ENCODE measurements at places on chromosomes 3 and 15. TPM values are rescaled to one million over a fixed set of nuclear protein-coding genes. Genes with fewer than 3 reads are reported as not detected.

- DNase-seq = no peak
Observed at GRCh38 chr3:12438318-12438717, 46.0 kb upstream of the TSEN2 start.

GRCh38 chr3:120348065-120348990, 826 bp downstream of the LRRC58 start:
- peak; percentile 67 for DNase-seq

GP9 gene
- total RNA-seq = not detected

ASB14 gene
- not detected for total RNA-seq

DNA sequence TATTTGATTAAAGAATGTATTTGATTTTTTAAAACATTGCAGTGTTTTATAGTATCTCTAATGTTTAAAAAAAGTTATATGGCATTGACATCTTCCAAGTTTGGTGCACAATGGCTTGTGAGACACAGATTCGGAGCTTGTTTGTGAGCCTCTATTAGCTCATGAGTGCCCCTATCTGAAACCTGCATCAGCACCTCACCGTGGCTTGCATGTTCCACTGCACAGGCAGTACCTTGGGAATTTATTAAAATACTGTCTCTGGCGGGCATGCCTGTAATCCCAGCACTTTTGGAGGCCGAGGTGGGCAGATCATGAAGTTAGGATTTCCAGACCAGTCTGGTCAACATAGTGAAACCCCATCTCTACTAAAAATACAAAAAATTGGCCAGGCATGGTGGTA, 6.8 kb upstream of the RTP2 start:
- no peak for DNase-seq

IQCF5 gene
- not detected for total RNA-seq

- DNase-seq = no peak
Observed at GRCh38 chr3:3951071-3951470, 151.8 kb downstream of the LRRN1 start.

GRCh38 chr3:15769256-15769915, 28.4 kb downstream of the ANKRD28 start:
- DNase-seq = no peak

GRCh38 chr3:126665959-126666657, 11.2 kb upstream of the TXNRD3 start:
- no peak for DNase-seq

GRCh38 chr3:4746241-4746958, 232.8 kb upstream of the BHLHE40 start:
- no peak for DNase-seq

GRCh38 chr3:187327845-187328244, 36.3 kb upstream of the MASP1 start:
- no peak for DNase-seq

DNA sequence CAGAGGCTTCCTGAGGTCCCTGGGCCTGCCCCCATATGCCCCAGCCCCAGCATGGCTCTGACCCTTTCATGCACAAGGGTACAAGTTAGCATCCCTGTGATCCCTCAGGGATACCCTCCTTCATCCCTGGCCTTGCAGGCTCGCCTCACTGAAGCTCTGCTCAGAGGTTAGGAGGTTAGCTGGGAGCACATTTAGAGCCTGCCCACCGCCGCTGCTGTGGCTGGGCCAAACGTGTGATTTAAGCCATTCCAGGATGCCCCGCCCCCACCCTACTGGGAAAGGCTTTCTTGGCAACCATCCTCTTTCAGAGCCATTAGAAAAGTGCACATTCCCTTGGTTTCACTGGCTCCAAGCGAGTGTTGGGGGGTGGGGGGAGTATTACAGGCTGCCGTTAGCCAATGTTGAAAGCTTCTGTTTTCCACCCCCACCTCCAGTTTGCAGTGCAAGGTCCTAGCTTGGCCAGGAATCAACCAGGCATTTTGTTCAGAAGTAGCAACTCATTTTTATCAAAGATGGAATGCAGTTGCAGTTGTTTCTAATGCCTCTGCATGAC, 6.3 kb upstream of the HES1 start:
- DNase-seq = no peak

DNA sequence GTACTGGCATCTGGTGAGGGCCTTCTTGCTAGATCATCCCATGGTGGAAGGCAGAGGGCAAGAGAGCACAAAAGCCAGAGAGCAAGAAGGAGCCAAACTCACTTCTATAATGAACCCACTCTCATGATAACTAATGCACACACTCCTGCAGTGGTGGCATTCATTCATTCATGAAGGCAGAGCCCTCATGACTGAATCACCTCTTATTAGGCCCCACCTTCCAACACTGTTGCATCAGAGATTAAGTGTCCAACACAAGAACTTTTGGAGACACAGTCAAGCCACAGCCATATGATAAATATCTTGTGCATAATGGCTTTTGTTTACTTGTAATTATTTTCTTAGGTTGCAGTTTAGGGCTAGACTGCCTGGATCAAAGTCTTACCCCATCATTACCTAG, 182.7 kb downstream of the TIGIT start:
- no peak for DNase-seq

SH3GL3 gene
- not detected for total RNA-seq

DNA sequence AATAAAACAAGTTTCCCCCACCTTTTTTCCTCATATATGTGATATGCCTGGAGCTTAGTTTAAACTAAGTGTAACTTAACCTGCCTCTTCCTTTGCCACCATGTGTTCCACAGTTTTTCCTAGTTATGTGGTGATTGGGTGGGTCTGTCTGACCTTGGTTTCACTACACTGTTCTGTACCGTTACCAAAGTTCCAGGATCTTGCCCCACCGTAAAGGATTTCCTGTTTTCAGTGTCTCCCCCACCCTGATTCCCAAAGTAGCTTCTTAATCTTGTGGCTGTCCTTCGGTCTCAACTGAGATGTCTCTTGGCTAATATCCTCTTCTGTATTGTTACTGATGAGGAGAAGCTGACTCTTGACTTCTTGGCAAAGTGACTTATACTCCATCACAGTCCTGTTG, 6.4 kb upstream of the MGA start:
- no peak for DNase-seq

DNA sequence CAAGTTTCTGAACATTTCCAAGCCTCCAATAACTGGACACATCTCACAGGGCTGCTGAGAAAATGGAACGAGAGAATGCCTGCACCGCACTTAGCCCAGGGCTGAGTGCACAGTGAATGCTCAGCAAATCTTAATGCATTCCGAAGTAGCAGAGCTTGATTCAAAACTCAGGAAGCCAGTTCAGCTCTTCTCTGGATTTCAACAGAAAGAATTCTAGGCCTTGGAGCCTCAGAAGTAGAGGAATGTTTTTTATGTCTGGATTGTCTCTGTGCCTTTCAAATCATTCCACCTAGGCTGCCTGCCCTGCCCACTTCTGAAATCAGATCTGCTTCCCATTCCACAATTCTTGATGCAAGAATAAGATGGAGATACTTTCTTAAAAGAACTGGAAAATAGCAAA, 9.6 kb upstream of the FOXP1 start:
- DNase-seq = no peak

C15orf62 gene
- total RNA-seq = 0.39 TPM

DNA sequence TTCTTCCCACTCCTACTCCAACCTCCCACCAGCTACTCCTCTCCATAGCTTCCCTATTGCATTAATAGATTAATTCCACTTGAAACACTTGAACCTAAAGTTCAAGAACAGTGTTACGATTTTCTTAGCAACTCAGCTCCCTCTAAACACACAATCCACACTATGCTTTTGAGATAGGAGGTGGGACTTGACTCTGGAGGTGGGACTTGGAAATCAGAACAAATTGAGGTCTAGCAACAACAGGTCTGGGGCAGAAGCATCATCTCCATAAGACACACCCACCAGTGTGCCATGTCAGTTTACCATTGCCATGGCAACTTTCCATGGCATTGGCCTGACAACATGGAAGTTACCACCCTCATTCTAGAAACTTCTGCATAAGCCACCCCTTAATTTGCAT, 336.5 kb upstream of the ALCAM start:
- no peak for DNase-seq

DNA sequence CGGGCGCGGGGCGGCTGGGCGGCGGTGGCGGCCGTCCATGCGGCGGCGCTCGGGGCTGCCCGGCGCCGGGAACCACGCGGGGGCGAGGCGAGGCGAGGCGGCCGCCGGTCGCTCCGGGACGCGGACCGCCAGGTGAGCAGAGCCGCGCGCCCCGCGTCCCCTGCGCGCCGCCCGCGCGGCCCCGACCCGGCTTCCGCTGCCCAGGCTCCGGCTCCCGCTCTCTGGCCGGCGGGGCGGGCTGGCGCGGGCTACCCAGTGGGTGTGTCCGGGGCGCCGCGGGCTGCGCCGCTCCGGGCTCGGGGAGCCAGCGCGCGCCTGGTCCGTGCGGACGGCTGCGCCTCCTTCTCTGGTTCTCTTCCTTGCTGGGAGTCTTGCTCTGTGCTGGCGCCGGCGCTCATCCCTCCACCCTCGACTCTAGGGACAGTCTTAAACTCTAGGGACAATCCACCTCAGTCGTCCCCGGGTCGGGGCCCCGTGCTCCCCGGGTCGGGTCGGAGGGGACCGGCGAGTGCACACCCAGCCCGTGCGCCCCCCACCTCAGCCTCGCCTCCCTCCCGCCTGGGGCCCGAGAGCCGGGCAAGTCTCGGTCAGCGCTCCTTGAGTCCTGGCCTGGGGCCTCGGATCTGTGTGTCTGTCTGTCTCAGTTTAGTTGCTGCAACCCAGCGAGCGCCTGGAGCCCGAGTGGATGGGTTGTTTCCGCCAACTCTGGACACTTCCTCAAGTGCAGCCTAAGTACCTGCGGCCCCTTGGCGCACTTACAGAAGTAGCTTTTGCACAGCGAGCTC, 488 bp downstream of the THSD4 start:
- DNase-seq = peak; percentile 14

DNA sequence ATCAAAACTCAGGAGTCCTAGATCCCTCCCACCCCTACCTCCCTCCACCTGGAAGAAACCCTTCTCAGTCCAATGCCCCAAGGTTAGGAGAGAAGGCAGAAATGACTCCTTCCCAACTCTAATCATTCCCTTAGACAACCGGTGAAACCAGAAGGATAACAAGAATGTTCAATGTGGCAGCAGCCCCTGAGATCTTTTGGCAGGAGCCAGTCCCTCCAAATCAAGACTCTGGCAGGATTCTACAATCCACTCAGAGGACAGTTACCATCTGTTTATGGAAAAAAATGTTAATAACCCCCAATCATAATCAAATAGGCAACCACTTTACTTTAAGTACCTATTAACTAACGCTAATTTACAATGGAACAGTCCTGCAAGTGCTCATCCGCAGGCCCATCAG, 136.5 kb downstream of the NTRK3 start:
- DNase-seq = no peak

- peak; percentile 60 for DNase-seq
Observed at GRCh38 chr3:141412087-141412935, 44.0 kb downstream of the ZBTB38 start.

- no peak for DNase-seq
Observed at GRCh38 chr3:20099060-20099459, 58.8 kb downstream of the KAT2B start.

CELSR3 gene
- total RNA-seq = 6.9 TPM

DNA sequence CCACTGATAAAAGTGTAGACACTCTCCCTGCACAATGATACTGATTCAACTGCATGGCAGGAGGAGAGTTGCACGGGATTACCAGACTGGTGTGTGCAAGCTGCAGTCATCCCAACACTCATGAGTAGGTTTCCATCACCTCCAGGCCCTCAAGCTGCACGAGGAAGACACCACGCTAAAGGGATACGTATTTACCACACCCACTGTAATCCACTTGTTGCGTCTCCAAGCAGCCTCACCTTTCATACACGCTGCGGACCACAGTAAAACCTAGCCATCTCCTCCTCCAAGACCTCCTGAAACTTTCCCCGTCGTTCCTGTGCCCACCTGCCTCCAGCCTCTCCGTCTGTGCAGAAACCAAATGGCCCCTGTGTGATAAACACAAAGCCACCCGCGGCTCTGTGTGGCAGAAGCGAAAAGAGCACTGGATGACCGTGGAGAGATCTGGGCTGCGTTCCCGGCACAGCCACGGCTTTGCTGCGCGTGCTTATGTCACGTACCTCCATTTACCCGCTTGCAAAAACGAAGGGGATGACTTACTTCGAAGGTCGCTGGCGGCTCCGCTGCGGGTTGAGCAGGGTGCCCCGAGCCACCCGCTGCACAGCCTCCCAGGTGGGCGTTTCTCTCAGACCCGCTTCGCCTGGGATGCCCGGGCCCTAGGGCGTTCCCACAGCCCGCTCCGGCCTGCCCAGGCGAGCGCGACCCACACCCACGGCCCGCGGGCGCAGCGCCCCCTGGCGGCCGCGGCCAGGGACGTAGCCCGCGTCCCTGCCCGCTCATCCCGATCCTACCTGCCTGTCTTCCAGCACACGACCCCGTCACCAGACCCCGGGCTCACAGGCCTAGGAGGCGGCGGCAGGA, 643 bp downstream of the ABCC5 start:
- DNase-seq = peak; percentile 68

- no peak for DNase-seq
Observed at GRCh38 chr3:108218811-108219210, 3.4 kb downstream of the IFT57 start.

GRCh38 chr3:185439745-185440466, 58.9 kb downstream of the TMEM41A start:
- DNase-seq = no peak

- no peak for DNase-seq
Observed at GRCh38 chr15:31397851-31398661, 71.4 kb downstream of the KLF13 start.

DNA sequence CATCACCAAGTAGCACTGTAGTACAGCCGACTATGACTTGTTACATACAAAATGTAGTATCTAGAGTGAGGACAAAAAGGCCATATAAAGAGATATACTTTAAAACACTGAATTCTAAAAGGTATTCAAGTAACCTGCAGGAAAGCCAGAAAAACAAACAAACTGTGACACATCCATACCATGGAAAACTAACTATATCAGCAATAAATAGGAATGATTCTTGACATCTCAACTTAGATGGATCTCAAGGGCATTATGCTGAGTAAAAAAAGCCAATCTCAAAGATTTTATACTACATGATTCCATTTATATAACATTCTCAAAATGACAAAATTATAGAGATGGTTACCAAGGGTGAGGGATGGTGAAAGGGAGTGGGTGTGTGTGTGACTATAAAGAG, 143.0 kb downstream of the PEAK1 start:
- no peak for DNase-seq

GABRG3 gene
- total RNA-seq = not detected

SLC22A13 gene
- total RNA-seq = 0.12 TPM

DNA sequence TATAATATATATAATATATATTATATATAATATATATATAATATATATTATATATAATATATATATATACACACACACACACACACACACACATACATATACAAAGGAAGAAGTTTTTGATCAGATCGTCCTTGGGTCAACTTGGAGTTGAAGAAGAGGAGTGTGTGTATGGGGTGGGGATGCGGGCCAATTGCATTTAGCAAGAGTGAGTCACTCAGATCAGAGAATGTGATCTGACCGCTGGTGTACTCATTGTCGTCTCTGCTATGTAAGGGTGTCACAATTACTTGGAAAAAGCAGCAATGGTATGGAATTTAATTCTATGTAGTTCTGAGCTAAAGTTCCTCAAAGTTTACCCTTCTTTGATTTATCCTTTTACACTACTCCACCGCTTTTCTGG, 4.6 kb upstream of the VGLL3 start:
- DNase-seq = no peak
